ENCODE measurements at places on chromosomes 16 and 17.

GRCh38 chr16:31364421-31364820 lies 9.4 kb downstream of the ITGAX start:
- DNase-seq, result no peak

- no peak for DNase-seq
Measured at GRCh38 chr17:58284613-58285421, 4.1 kb upstream of the MPO start.

DNA sequence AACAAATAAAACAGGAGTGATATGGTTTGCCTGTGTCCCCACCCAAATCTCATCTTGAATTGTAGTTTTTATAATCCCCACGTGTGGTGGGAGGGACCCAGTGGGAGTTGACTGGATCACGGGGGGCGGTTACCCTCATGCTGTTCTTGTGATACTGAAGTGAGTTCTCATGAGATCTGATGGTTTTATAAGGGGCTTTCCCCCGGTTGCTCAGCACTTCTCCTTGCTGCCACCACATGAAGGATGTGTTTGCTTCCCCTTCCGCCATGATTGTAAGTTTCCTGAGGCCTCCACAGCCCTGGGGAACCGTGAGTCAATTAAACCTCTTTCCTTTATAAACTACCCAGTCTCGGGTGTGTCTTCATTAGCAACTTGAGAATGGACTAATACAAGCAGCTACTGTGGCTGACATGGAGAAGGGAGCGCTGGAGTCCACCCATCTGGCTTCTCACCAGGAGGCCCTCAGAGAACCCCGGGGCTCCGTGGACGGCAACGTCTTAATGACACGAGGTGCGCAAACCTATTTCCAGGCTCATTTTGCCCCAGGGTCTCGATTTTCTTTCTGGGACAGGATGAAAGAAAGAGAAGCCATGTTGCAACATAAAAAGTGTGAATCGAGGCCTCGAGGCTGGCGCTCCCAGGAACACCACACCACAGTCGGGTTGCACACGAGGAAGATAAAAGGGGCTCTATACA lies 129.5 kb downstream of the DYNLRB2 start:
- DNase-seq, result no peak

- DNase-seq, result no peak
Measured at GRCh38 chr17:70604854-70605253, 435.5 kb downstream of the KCNJ2 start.

Measured in non-pigmented ciliary epithelial cell (primary cell).